ENCODE measurements at places on chromosomes 4 and X.

GRCh38 chr4:79905212-79905611, 167.8 kb downstream of the ANTXR2 start:
- no peak for DNase-seq

DNA sequence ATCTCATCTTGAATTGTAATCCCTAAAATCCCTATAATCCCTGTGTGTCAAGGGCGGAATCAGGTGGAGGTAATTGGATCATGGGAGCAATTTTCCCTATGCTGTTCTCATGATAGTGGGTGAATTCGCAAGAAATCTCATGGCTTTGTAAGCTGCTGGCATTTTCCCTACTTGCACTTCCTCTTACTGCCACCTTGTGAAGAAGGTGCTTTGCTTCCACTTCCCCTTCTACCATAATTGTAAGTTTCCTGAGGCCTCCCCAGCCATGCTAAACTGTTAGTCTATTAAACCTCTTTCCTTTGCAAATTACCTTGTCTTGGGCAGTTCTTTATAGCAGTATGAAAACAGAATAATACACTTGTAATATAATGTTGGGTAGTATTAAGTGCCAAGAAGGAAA, 1087.4 kb upstream of the SLIT2 start:
- no peak for DNase-seq

GRCh38 chrX:118904218-118904617, 70.2 kb upstream of the LONRF3 start:
- no peak for DNase-seq

DNA sequence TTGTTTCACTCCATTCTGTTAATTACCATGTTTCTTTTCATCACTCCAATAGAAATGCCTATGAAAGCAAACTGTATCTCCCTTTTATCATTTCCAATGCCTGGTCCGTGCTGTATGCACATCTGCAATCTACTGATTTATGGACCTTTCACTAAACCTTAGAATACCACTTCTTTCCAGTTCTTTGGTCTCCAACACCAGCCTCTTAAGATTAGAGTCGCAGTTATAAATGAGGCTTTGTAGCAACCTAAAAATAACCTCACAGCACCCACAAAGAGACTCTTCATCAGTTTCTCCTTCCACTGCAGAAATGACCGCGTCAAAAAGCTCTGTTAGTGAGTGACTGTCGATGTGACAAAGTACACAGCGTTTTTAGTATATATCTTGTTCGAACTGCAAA, 282.6 kb downstream of the ADGRA3 start:
- no peak for DNase-seq

- DNase-seq: no peak
Observed at GRCh38 chr4:108276690-108277089, 108.0 kb upstream of the LEF1 start.

GRCh38 chrX:70508296-70508911, 63.8 kb downstream of the DLG3 start:
- no peak for DNase-seq
